ENCODE measurements at places on chromosomes 11 and 22. TPM values are rescaled to one million over a fixed set of nuclear protein-coding genes. Genes with fewer than 3 reads are reported as not detected.

SCUBE2 gene
- 0.64 TPM for total RNA-seq

- no peak for DNase-seq
These were observed 526.3 kb upstream of the RAG2 start for GRCh38 chr11:37124384-37124783.

NXPE1 gene
- total RNA-seq = not detected

- peak; percentile 92 for DNase-seq
These were observed 324.4 kb downstream of the NTM start for GRCh38 chr11:131694526-131695424.

DNA sequence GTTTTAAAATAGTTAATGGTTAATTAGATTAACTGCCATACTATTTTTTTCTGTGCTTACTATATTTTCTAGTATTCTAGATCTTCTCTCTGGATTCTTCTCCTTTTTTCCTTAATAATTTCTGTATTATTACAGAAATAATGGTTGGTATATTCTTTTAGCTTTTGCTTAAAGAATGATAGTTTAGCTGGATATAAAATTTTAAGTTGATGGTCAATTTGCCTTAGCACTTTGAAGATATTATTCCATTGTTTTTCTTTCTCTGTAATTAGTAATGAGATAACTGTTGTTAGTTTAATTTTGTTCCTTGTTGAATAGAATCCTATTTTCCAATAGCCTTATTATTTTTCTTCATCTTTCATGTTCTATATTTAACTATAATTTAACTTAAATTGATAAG lies 99.9 kb upstream of the NCAM1 start:
- DNase-seq = no peak

DNA sequence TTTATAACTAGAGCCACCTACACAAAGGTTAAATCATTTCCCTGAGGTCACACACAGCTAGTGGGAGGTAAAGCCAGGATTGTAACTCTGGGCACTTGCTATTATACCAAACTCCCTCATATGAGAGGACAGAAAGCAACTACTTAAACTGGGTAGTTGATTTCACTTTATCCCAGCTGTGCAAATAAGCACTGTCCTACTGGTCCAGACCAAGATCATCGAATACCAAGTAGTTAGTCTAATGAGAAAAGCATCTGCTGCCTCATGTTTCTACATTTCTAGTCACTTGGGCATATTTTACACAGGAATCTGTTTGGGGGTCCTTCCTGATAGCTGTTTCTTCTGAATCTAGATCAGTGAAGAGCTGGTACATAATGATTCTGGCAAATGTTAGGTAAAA lies 178.6 kb upstream of the NARS2 start:
- no peak for DNase-seq
